ENCODE measurements at places on chromosomes 1 and 21. TPM values are rescaled to one million over a fixed set of nuclear protein-coding genes. Genes with fewer than 3 reads are reported as not detected.
A peak's percentile ranks its signal among the peaks of the same experiment; 100 is the strongest.

DNA sequence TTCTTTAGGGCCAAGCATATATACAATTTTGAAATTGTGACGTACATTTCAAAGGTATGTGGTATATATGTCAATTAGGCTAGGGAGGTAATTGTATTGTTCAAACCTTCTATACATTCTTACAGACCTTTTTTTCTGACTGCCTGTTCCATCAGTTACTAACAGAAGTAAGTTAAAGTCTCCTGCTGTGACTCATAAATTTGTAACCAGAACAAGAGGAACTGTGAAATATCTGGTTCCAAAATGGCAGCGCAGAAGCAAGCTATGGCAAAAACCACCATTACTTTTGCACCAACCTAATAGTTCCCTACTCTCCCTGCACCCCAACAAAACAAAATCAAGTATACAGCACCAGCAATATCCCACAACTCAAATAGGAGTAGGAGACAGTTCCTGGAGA lies 93.6 kb downstream of the ENAH start:
- 0 out of 2 replicates have a peak, but pooled peaks cover 5% of the 10 kb centered on the region for H3K36me3 ChIP-seq
- DNase-seq: no peak
- no peaks in the 10 kb centered on the region for H3K27me3 ChIP-seq
- H3K27ac ChIP-seq: no peak overlapping the region

DNA sequence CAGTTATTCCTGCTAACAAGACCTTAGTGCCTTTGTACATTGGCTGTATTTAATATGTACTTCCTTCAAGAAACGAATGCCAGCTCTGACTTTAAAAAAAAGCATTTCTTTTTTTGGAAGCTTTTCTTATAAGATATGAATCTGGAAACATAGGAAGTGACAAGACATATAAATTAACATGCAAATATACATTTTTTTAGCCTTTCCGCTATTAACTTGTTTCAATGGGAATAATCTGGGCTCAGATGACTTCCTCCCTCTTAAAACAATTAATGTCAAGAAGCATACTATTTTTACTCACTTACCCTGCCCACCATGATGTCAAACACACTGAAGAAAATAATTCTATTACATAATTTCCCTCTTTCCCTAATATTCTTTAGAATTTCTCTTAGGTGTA lies 1.4 kb downstream of the DENND1B start:
- H3K36me3 ChIP-seq: no peaks in the 10 kb centered on the region
- peaks cover 19% of the 10 kb centered on the region for H3K4me1 ChIP-seq
- peak overlapping the region; percentile 77 for H3K4me3 ChIP-seq
- H3K27me3 ChIP-seq: peaks cover 30% of the 10 kb centered on the region
- H3K27ac ChIP-seq: no peak overlapping the region
- DNase-seq: no peak

GRCh38 chr1:165565751-165566490 lies 22.1 kb downstream of the LRRC52 start:
- H3K27ac ChIP-seq: no peak overlapping the region
- H3K4me1 ChIP-seq: peaks cover 12% of the 10 kb centered on the region
- H3K4me3 ChIP-seq: no peak overlapping the region
- no peaks in the 10 kb centered on the region for H3K36me3 ChIP-seq
- DNase-seq: no peak

- no peaks in the 10 kb centered on the region for H3K27me3 ChIP-seq
- H3K4me1 ChIP-seq: peaks cover 10% of the 10 kb centered on the region
- DNase-seq: no peak
- H3K27ac ChIP-seq: no peak overlapping the region
- H3K4me3 ChIP-seq: no peak overlapping the region
- no peaks in the 10 kb centered on the region for H3K36me3 ChIP-seq
Measured at GRCh38 chr1:169886931-169887330, 6.8 kb downstream of the SCYL3 start.

DNA sequence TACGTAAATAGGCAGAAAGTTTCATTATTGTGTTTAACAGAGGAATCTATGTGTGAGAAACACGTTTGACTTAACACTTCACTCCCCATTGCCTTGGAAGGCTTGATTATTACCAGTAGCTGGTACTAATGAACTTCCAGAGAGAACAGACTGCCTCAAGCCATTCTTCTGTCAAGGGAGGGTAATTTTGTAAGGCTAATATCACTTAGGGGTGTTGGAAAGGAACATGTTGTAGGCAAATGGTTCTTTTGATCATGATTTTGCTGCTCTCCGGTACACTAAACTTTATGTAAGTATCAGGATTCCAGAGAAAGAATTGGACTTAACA lies 1.8 kb downstream of the LAMC1 start:
- H3K27me3 ChIP-seq: peaks cover 13% of the 10 kb centered on the region
- H3K4me1 ChIP-seq: peaks cover 39% of the 10 kb centered on the region
- no peak overlapping the region for H3K27ac ChIP-seq
- no peaks in the 10 kb centered on the region for H3K36me3 ChIP-seq
- no peak for DNase-seq
- H3K4me3 ChIP-seq: peak overlapping the region; percentile 87

GRCh38 chr1:202230939-202231645 lies 37.5 kb downstream of the LGR6 start:
- peaks cover 3% of the 10 kb centered on the region for H3K4me1 ChIP-seq
- H3K36me3 ChIP-seq: no peaks in the 10 kb centered on the region
- no peaks in the 10 kb centered on the region for H3K27me3 ChIP-seq
- no peak overlapping the region for H3K27ac ChIP-seq
- no peak overlapping the region for H3K4me3 ChIP-seq

DNA sequence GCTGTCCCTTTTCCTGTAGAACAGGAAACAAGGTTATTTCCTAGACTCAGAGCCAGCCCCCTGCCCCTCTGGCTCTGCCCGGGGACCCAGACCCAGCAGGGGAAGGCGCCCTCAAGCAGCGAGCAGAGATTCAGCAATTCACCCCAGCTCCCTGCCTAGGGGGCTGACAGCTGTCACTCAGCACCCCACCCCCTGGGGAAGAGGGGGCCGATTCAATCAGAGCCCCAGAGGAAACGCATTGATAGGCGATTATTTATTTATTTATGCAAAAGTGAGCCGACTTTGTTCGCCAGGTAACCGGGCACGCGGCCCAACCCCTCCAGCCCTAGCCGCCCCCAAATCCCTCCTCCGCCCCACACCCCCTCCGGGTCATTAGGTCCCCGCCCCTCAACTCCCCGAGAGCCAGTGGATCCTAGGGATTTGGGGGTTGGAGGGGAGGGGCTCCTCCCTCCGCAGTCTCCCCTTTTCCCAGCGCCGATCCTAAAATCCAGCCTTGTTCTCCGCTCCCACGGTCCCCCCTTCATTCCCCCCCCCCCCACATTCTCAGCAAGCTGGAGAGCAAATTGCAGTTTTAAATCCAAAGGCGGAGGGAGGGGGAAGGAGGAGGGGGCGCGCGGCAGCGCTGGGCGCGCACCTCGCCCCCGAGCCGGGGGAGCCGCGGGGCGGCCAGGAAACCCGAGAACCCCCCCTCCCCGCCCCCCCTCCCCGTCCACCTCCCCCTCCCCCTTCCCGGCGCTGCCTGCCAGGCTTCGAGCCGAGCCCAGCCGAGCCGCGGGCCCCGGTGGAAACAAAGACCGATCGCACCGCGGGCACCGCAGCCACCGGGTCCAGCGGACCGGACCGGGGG lies 1.3 kb downstream of the AHDC1 start:
- H3K27me3 ChIP-seq: peaks cover 8% of the 10 kb centered on the region
- H3K27ac ChIP-seq: no peak overlapping the region
- peak overlapping the region; percentile 89 for H3K4me3 ChIP-seq

DNA sequence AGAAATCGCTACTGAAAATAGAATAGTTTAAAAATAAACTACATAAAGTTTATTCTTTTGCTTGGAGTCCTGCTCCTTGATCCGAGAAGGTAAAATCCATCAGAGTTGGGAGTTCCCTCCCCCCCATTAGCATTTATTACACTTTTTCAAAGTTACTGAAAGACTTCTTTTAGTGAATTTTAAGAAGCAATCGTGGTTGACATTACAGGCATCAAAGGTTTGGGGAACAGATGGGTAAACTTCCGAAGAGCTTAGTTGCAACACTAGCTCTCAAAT lies 31.0 kb upstream of the NFIA start:
- H3K36me3 ChIP-seq: no peaks in the 10 kb centered on the region
- H3K27me3 ChIP-seq: peaks cover 55% of the 10 kb centered on the region
- DNase-seq: peak; percentile 4
- H3K4me1 ChIP-seq: peaks cover 49% of the 10 kb centered on the region
- H3K4me3 ChIP-seq: peak overlapping the region; percentile 83

- no peak overlapping the region for H3K27ac ChIP-seq
- no peak for DNase-seq
- no peaks in the 10 kb centered on the region for H3K27me3 ChIP-seq
- H3K4me1 ChIP-seq: peaks cover 17% of the 10 kb centered on the region
Measured at GRCh38 chr1:159933347-159933746, 8.0 kb upstream of the TAGLN2 start.

- no peak overlapping the region for H3K4me3 ChIP-seq
- no peak overlapping the region for H3K27ac ChIP-seq
- peaks cover 13% of the 10 kb centered on the region for H3K4me1 ChIP-seq
- no peaks in the 10 kb centered on the region for H3K36me3 ChIP-seq
- DNase-seq: no peak
Measured at GRCh38 chr21:39518847-39519210, 67.1 kb downstream of the SH3BGR start.

DNA sequence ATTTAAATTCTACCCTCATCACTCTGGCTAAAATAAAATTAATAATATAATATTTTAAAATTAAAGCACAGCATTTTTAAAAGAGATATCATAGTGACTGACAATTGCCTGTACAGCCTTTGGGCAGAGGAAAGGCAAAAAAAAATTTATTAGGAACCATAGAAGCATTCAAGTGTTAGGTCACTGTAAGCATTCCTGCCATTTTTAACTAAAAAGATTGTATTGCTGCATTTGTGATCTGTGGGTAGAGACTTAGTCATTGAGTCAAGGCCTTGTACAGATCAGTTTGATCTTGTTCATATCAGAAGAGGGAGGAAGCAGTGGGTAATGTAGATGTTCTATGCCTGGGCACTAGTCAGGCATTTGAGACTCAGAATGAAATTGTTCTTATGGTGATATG lies 109.9 kb downstream of the LYPLAL1 start:
- no peaks in the 10 kb centered on the region for H3K4me1 ChIP-seq
- no peaks in the 10 kb centered on the region for H3K27me3 ChIP-seq
- no peaks in the 10 kb centered on the region for H3K36me3 ChIP-seq

- no peaks in the 10 kb centered on the region for H3K36me3 ChIP-seq
- no peak for DNase-seq
- H3K27ac ChIP-seq: no peak overlapping the region
- H3K4me3 ChIP-seq: no peak overlapping the region
Measured at GRCh38 chr1:76824106-76824505, 43.2 kb upstream of the ST6GALNAC5 start.

GRCh38 chr1:218865591-218865990 lies 308.1 kb upstream of the LYPLAL1 start:
- no peaks in the 10 kb centered on the region for H3K27me3 ChIP-seq
- H3K36me3 ChIP-seq: no peaks in the 10 kb centered on the region
- H3K4me3 ChIP-seq: no peak overlapping the region
- H3K27ac ChIP-seq: no peak overlapping the region
- DNase-seq: no peak

GRCh38 chr1:9589144-9589718 lies 520 bp downstream of the TMEM201 start:
- H3K36me3 ChIP-seq: no peaks in the 10 kb centered on the region
- DNase-seq: no peak
- peaks cover 34% of the 10 kb centered on the region for H3K4me1 ChIP-seq
- H3K27me3 ChIP-seq: no peaks in the 10 kb centered on the region
- H3K4me3 ChIP-seq: peak overlapping the region; percentile 83

- no peak within 1 kb of the TSS for H3K4me3 ChIP-seq
- DNase-seq: peak; percentile 44
- peaks cover 17% of the 10 kb centered on the region for H3K4me1 ChIP-seq
- no peak within 1 kb of the TSS for H3K27ac ChIP-seq
Measured at GRCh38 chr1:203186446-203187303, at the start of gene CHI3L1. Gene CHI3L1 (minus strand): TSS chr1:203186704. CDS start chr1:203186623, 81 bp downstream.

DNA sequence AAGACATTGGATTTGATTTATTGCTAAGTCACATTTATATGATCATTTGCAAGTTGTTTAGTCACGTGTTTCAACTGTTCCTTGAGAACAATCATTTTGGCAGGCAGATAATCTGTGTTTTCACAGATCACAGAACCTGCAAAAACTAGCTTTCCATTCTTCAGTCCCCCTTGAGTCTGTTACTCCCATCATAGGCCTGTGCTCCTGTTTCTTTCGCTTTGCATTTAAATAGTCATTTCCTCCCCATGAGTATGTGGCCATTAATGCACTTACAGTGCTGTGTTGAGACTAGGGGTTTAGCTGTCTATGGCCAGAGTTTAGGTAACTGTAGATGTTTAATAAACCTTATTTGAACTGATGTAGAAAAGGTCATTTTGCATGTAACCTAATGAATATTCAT lies 214.5 kb downstream of the PATJ start:
- H3K4me1 ChIP-seq: peaks cover 40% of the 10 kb centered on the region
- no peak overlapping the region for H3K4me3 ChIP-seq
- DNase-seq: peak; percentile 55
- no peaks in the 10 kb centered on the region for H3K36me3 ChIP-seq

GRCh38 chr1:10380594-10381275 lies 18.1 kb upstream of the PGD start:
- H3K27me3 ChIP-seq: no peaks in the 10 kb centered on the region
- peaks cover 5% of the 10 kb centered on the region for H3K36me3 ChIP-seq
- DNase-seq: no peak
- no peak overlapping the region for H3K4me3 ChIP-seq
- H3K27ac ChIP-seq: no peak overlapping the region
- no peaks in the 10 kb centered on the region for H3K4me1 ChIP-seq

DNA sequence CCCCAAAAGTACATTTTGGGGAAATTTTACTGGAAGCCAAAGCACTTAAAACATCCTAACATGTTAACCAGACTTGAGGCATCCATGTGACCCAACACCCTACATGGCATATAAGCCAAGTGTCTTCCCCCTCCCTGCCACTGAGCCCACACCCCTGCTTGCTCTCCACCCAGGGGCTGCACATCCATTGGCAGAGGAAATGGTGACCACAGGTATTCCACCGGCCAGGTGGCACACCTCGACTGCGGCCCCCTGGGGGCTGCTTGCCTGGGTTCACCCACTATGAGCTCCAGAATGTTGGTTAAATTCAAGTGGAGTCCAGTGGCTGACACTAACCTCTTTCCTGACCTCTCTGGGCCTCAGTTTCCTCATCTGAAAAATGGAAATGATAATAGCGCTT lies 64.4 kb upstream of the FAM20B start:
- H3K27ac ChIP-seq: no peak overlapping the region
- H3K27me3 ChIP-seq: no peaks in the 10 kb centered on the region
- no peak for DNase-seq
- no peaks in the 10 kb centered on the region for H3K36me3 ChIP-seq
- no peaks in the 10 kb centered on the region for H3K4me1 ChIP-seq

FRRS1 gene
- polyA plus RNA-seq: 0.34 TPM

PRDM15 gene
- polyA plus RNA-seq: 3.0 TPM

VWA5B1 gene
- 0.16 TPM for polyA plus RNA-seq

AKT3 gene
- 5.9 TPM for polyA plus RNA-seq

C1QTNF12 gene
- 4.2 TPM for polyA plus RNA-seq

LCE2C gene
- polyA plus RNA-seq: not detected

UMODL1 gene
- 0.05 TPM for polyA plus RNA-seq

TCHHL1 gene
- not detected for polyA plus RNA-seq

CD53 gene
- 0.89 TPM for polyA plus RNA-seq

PPCS gene
- 47.6 TPM for polyA plus RNA-seq

RCSD1 gene
- polyA plus RNA-seq: 0.18 TPM

CAPZB gene
- 320 TPM for polyA plus RNA-seq

NCF2 gene
- 0.45 TPM for polyA plus RNA-seq
